H7 (cell line): ENCODE measurements at places on chromosomes 7 and 10. TPM values are rescaled to one million over a fixed set of nuclear protein-coding genes. Genes with fewer than 3 reads are reported as not detected.
A peak's percentile ranks its signal among the peaks of the same experiment; 100 is the strongest.

The FUOM gene
- 27.2 and 50.5 TPM in 2 replicates for total RNA-seq

The SLC13A1 gene
- total RNA-seq, result not detected in 2 replicates

- no peak for DNase-seq
These were observed 286.9 kb downstream of the PTEN start for GRCh38 chr10:88150339-88150738.

DNA sequence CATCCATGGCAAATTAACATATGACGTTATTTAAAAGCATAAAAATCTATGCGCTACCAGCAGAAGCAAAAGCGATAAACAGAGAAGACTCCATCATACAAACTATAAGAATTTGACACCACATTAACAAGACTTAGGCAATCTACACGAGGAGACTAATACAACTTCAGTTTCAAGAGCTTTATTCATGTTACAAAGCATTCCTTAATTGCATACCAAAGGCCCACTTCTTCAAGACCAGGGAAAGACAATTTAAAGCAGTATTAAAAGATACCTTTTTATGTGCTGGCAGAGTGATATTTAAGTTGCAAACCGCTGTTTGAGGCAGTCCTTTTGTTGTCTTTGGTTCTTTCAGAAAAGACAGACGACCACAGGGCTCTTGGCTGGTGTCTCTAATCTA lies 176.0 kb upstream of the CCDC6 start:
- no peak for DNase-seq

DNA sequence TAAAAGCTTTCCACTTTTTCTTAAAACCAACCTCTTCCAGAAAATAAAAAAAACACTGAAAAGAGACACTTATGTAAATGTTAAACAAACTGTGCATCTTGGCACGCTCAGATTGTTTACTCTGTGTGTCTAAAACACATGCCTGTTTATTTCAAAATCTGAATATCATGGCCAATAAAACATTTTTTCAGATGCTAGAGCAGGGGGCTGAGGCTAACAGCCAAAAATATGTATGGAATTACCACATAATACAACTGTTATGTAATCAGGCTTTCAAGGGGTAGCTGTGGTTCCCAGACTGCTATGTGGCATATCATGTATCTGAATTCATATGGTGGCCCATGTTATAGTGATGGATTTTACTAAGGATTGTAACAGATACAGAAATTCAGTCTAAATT lies 130.4 kb downstream of the HIBADH start:
- DNase-seq, result no peak

GRCh38 chr7:31410265-31410664 lies 69.7 kb upstream of the NEUROD6 start:
- DNase-seq, result no peak

DNA sequence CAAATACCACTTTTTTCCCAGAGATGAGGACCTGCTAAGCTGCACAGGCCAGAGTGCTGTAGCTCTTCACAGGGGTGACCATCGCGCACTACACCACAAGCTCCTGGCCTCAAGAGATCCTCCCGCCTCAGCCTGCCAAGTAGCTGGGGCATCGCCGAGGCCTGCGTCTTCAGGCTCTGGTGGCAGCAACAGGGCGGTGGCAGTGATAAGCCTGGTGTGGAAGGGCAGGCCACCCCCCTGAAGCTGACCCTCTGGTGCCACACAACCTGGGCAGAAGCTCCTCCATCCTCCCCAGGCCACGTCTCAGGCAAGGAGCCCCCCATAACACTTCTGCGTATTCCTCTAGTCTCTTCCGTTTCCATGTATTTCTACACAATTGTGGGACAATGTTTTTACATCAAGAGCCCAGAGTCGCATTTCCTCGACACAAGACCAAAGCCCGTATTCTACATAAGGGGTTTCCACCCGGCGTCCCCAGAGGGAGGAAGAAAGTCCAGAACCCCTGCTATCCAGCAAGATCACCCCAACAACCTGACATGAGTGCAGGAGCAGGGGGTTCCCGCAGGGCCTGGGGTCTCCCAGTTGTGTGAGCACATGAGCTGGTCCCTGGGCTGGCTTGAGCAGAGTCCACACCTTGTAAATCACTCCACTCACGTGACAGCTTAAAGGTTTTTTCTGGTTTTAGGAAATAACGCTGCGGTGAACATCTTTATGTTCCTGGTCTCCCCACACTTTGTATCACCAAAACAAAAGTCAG lies 37.6 kb upstream of the NCAPG2 start:
- DNase-seq, result no peak

DNA sequence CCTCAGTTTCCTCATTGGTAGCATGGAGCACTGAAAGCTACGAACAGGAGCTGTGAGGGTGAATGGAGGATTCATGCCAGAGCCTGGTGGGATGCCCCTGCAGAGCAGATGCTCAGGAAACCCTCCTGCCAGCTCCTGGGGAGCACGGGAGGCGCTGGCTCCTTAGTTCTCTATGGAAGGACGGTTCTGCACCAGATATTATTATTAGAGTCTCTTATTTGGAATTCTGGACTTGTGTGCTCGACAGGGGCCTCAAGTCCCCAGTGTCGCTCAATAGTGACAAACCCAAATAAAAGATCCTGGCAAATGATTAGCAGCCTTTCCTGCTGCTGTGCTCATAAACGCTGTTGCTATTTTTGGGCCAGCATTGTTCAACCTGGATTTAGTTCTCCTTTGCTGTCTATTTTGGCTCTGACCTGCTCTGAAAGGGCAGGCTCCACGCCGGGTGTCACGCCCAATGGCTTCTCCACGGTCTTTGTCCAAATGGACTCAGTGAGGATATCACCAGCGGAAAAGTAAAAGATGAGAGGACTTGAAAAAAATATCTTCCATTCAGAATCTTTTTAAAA lies 23.0 kb upstream of the KLF6 start:
- DNase-seq, result no peak

The STK17A gene
- total RNA-seq, result 12.6 and 15.3 TPM in 2 replicates

- no peak for DNase-seq
These were observed 13.5 kb upstream of the ZNRF2 start for GRCh38 chr7:30270921-30271320.

- DNase-seq, result no peak
These were observed 154.8 kb downstream of the CHN2 start for GRCh38 chr7:29349362-29349761.

- DNase-seq, result no peak
These were observed 93.5 kb upstream of the MPP7 start for GRCh38 chr10:28396331-28396730.

DNA sequence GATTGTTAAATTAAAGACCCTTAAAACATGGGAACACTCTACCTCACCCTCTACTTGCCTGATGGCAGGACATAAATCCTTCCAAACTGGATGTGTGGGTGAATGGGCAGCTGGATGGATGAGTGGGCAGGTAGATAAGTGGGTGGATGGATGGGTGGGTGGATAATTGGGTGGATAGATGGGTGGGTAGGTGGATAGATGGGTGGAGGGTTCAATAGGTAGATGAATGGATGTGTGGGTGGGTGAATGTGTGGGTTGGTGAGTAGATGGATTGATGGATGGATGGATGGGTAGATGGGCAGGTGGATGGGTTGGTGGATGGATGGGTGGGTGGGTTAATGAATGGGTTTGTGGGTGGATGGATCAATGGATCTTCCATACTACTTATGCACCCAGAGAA lies 18.9 kb upstream of the FFAR4 start:
- no peak for DNase-seq

The GTF2IRD1 gene
- total RNA-seq, result 19.6 and 21.1 TPM in 2 replicates

DNA sequence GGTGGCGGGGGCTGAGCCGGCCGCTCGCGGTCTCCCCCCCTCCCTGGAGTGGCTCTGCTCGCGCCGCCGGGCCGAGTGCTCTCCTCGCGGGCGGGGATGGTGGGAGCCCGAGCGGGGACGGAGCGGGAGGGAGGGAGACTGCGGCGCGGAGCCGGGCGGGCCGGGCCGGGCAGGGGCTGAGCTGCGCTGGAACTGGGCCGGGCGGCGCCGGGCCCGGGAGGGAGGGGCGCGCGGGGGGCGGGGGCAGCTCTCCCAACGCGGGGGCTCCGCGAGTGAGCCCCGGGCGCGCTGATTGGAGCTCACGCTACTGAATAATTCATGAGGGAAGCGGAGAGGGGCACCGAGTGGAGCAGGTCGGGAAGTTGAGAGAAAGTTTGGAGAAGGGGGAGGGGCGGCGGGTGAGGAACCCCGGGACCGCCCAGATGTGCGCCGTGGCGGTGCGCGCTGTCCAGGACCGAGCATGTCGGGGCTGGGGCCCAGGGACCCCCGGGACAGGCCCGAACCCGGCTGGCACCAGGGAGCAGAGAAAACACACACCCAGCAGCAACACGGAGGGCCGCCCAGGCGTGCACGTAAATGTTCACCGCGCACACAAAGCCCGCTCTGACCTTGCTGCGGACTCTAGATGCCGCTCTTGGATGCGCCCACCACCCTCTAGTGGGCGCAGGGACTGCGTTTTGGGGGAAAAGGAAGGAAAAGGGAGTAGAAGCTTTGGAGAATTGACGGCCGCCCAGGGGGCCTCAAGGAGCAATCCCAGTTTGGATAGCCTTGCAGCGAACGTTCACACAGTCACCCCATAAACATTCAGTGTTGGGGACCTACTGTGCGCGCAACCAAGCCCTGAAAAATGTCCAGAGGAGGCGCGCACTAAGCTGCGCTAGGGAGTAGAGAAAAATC lies at the start of gene EPHB4:
Gene EPHB4, minus strand, starts transcription at position 194 of the 897 bp plus-strand sequence. CDS start 493 bp downstream, outside the sequence.
- peak; percentile 97 for DNase-seq

DNA sequence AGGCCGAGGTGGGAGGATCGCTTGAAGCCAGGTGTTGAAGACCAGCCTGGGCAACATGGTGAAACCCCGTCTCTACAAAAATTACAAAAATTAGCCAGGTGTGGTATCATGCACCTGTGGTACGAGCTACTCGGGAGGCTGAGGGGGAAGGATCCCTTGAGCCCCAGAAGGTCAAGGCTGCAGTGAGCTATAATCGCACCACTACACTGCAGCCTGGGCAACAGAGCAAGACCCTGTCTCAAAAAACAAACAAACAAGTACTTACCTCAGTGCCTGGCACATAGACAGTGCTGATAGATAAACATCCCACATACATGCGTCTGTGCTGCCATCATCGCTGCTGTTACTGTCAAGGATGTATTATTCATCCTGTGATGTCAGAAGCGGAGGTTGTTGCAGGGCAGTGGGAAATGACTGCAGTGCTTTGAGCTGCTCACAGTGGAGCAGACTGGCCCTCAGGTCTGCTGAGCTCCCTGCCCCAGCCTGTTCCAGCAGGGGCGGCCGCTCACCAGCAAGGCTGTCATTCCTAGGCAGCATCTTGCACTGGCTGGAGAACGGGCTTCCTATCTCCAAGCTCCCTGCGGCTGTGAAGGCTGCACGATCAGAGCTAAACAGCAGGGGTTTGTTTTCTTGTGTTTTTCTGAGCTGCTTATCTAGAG lies 18.6 kb downstream of the FOXK1 start:
- DNase-seq, result peak; percentile 59

DNA sequence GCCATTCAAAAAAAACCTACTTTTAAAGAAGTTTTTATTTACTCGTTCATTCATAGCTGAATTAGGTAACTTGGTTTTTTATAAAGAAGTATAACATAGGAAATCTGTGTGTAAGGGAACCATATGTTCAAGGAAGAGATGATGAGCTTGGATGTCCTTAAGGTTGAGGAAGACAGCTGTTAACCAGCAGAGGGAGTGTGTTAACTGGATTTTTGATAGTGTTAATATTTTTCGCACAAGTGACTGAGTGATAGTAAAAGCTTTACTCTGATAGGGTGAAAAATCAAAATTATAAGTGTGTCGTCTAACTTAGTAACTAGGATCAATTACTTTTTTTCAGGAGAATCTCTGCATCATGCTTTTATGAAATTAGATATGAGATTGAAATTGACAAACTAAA lies 134.7 kb downstream of the ARL5B start:
- peak; percentile 3 for DNase-seq

DNA sequence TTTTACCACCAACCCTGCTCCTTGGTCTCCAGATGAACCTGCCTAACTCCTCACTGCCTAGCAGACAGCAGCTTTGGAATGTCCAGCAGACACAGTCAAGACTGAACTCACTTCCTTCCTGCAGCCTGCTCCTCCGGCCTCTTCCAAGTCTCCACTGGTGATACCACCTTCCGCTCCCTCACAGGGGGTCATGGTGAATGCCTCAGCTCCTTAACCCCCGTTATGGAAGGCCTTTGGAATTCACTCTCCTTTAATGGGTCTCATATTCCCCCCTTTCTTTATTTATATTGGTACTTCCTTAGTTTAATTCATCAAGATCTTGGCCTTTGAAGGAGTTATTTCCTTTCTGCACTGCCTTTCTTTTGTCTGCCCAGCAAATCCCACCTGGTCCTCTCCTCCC lies 44.9 kb upstream of the ZNF32 start:
- DNase-seq, result no peak

GRCh38 chr7:128427289-128427891 lies 17.6 kb upstream of the IMPDH1 start:
- peak; percentile 59 for DNase-seq

GRCh38 chr10:29322918-29323317 lies 34.0 kb downstream of the LYZL1 start:
- no peak for DNase-seq

- DNase-seq, result no peak
These were observed 62.6 kb upstream of the SEMA3C start for GRCh38 chr7:80981405-80981804.

The GRK5 gene
- total RNA-seq, result 1.2 and 1.7 TPM in 2 replicates

The GBX1 gene
- 0.62 TPM in 1 of 2 replicates, not detected in the other for total RNA-seq

DNA sequence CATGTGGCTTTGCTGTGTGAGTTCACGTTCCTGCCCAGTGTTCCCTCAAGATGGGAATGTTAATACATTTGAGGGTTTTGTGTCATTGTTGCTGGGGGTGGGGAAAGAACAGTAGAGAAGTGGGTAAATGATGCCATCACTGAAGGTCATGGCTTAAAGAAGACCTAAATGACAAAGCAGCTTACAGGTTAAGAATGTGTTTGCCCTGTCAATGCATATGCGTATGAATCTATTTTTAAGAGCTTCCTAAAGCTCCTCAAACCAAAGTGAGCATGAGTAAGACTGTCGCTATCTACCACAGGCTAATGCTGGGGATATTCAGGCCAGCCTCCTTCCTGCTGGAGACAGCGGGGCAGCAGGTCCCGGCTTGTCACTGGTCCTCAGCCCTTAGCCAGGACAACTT lies 162.9 kb downstream of the CREB5 start:
- DNase-seq, result no peak

- no peak for DNase-seq
These were observed 368.1 kb downstream of the MDFIC start for GRCh38 chr7:115289971-115290370.

DNA sequence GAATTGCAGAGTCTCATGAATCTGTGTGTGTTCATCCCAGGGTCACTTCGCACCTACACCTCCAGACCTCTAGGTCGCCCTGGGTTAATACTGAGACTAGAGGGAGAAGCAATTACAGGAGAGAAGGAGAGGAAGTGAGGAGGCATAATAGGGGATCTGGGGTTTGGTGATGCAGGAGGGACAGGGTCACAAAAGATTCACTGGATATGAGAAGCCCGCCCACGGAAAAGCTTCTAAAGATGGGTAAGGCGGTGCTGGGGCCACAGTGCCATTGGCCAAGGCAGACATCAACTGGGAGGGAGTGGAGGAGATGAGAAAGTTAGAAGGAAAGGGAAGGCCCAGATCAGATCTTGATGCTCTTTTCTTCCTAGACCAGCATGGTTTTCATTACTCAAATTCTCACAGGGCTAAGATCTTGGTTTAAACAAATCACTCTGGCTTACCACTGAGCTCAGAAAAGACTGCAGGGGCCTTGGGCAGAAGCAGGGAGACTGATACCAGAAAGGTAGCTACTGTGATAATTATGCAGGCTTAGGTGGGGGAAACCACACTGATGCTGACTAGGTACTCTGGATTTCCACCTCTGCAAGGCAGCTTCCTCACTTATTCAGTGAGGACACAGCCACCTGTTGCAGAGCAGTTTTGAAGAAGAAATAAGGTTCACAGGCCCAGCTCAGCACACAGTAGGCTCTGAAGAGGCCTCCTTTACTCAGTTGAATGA lies 17.4 kb upstream of the ZNF273 start:
- peak; percentile 16 for DNase-seq

- no peak for DNase-seq
These were observed 139.4 kb downstream of the KCND2 start for GRCh38 chr7:120412139-120413050.
